Brain pericyte (primary cell): ENCODE measurements at places on chromosomes 11 and 22.

DNA sequence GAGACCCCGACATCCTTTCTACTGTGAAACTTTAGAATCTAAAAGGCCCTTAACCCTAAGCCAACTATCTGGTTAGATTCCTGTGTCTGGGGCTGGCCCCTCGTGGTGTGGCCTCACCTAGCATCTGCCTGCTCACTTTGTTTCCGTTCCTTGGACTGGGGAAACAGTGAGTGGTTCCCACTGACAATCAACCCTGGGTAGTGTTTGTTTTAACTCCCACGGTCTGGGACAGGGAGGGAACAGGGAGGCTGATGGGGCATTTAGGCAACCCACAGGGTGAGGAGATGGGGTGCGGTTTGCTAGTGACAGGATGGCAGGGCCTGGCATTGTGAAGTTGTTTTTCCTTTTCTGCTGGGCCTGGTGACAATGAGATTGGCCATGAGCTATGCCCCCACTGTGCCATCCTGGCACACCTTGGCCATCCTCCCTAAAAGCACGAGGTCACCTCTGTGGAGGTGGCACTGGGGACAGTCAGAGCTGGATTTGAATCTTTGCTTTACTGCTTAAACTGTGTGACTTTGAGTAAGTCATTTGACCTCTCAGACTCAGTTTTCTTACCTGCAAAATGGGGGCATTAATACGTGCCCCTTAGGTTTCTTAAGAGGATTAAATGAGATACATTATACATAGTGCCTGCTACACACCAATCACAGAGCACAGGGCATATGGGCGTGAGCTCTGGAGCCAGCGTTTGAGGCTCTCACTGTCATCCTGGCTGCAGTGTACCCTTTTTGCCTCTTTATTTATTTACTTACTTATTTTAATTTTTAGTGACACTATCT is 31.4 kb downstream of the CHRDL2 start:
- no peak for DNase-seq

- DNase-seq: no peak
Observed at GRCh38 chr11:57842873-57843272, 81.3 kb downstream of the CTNND1 start.

DNA sequence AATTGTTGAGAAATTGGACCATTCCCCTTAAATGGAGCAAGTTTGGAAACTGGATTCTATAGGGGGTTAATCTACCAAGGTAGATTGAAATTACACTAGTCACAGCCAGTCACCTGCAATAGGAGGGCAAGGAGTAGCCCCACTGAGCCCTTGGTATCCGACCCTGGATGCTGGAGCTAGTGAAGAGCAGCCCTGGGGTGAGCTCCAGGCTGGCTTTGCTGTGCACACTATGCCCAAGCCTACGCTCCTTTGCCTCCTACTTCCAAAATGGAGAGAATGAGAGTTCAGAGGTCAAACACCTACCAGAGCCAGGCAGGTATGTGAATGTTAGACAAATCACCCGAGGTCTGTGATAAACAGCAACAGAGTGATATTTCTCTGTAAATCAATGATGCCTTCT is 23.7 kb downstream of the SNU13 start:
- DNase-seq: no peak

DNA sequence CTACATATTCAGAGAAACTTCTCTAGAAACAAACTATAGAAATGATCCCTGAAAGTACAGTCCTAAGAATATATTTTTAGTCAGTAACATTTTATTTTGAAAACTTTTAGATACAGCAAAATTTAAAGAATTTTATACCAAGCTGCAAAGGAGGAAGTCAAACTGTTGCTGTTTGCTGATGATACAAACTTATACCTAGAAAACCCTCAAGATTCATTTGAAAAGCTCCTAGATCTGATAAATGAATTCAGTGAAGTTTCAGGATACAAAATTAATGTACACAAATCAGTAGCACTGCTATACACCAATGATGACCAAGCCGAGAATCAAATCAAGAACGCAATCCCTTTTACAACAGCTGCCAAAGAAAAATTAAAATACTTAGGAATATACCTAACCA is 10.1 kb downstream of the ZBTB44 start:
- DNase-seq: no peak

DNA sequence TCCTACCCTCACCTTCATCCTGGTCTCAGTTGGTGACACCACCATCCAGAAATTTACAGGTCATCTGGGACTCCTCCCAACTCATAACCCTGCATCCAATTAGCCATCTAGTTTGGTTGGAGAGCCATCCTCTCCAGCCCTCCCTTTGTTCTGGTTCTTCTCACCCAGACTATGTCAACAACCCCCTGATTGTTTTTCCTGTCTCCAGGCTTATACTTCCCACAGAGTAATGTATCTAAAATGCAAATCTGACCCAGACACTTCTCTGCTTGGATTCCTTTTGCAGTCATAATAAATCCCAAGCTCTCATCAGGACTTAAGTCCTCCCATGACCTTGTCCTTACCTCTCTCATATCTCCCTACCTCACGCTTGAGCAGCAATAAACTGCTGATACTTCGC is 3.0 kb downstream of the TTC12 start:
- DNase-seq: no peak

DNA sequence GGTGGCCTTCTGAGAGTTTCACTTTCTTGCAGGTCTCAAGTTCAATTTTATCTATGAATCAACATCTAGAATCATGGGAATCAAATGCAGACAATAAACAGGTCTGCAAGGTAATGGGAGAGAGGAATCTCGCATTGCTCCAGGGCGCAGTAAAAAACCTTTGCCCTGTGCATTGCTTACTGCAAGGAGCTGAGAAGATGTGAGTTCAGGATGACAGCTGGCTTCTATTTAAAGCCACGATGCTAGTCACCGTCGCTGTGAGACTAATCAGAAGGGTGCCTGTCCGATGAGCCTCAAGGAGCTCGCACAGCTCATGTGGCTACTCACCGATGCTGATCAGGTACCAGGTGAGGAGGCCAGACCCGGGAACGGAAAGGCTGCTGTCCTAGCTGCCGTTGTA is 30.2 kb upstream of the APOA1 start:
- no peak for DNase-seq

GRCh38 chr22:27987557-27987956 is 68.5 kb upstream of the PITPNB start:
- no peak for DNase-seq

GRCh38 chr11:123473941-123474677 is 44.0 kb downstream of the GRAMD1B start:
- DNase-seq: peak; percentile 20

DNA sequence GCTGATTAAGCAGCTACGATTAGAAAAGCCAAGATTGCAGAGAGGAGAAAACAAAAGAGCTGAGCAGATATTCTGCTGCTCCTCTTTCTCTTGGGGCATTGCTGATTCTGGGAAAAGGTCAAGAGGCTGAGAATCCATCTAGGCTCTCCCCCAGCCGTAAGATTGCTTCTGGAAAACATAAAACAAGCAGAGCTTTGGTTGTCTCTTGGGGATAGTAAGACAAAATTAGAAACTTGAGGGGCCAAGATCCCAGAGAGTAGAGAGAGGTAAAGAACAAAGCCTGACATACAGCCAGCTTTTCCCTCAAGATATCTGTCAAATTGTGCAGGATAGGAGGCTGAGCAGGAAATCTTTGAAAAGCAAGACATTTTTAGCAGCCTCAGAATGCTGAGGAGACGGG is 158.2 kb downstream of the TTC28 start:
- DNase-seq: no peak
